ENCODE measurements at places on chromosomes 3 and 15.
A peak's percentile ranks its signal among the peaks of the same experiment; 100 is the strongest.

DNA sequence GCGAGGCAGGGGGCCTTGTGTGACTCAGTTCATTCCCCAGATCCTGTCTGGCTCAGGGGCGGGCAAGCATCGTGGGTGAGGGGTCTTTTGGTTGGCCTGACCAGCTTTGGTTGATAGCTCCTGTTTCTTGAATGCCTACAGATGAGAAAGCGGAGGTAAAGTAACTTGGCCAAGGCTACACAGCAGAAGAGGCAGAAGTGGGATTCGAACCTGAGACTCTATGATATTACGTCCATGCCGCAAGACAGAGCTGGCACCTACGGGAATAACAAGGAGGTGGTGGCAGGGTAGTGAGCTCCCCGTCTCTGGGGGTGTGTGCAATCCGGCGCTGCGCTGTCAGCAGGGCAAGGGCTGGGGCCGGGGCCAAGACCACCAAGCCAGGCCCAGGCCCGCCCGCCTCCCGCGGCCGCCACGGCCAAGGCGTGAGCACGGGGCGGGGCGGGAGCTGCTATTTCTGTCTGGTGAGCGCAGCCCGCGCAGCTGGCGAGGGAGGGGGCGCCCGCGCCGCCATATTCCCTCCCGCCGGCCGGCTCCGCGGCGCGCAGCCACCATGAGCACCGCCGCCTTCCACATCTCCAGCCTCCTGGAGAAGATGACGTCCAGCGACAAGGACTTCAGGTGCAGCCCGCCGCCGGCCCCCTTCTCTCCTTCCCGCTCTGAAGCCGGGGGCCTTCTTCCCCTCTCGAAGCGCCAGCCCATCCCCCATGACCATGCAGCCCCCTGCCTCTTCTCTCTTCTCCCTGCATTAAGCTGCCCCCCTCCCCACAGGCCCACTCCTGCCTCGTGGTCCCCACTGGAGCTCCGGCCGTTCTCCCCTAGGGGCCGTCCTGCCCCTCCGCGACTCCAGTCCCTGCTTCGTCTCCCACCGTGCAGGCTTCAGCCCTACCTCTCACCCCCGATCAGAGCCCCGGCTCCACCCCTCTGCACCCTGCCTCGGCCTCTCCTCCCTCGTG, at the start of gene CAND2:
CAND2 (plus strand) TSS at position 510 of the 953 bp plus-strand sequence; CDS start at position 551, 41 bp downstream.
- DNase-seq = peak; percentile 34

- DNase-seq = peak; percentile 98
Observed at GRCh38 chr15:101128221-101129015, 123.4 kb downstream of the CHSY1 start.

- DNase-seq = peak; percentile 20
Observed at GRCh38 chr15:69359722-69360121, 54.4 kb upstream of the KIF23 start.

DNA sequence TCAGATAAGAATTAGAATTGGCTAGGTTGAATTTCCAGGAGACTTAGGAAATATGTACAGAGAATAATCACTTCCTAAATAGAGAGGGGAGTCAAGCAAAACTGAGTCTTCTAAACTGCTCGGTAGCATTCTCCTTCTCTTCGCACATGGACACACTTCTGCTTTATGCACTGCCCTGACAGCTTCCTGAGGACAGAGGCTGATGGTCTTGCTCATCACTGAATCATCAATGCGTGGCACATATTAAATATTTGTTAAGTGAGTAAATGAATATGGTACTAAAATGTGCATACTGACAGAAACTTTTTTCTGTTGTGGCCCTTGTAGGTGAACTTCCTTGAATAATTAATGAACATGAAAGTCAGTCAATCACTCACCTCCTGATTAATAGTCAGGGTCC, 315.5 kb downstream of the FHIT start:
- peak; percentile 71 for DNase-seq

DNA sequence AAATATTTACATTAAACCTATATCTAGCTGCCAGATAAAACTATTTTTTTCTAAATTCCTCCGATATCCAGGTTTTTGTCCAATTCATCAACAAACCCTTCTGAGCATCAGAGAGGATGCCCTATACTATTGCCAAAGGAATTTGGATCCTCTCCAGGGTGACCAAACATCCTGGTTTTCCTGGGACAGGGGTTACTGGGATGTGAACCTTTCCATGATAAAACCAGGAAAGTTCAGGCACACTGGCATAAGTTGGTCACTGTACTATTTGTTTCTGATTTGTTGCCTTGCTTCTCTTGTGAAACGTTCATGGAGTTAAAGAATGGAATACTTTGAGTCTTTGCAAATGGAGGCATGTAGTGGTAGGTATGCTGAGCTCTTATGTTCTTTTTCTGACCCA, 63.5 kb downstream of the TLNRD1 start:
- no peak for DNase-seq

DNA sequence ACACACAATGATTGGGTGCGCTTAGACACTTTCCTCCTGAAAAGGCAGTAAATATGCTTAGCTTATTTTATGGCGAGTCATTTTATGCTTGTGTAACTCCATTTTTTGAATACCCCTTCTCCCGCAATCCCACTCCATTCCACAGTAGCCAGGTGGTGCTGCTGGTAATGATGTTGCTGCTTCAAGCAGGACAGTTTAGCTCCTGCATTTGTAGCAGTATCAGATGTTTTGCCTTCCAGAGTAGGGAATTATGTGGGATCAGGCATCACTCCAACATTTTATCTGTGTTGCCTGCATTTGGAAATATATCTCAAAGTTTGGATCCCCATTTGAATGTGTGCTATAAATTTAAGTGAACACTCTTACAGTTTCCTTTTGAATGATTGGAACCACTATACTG, 302.1 kb upstream of the SGO1 start:
- DNase-seq = no peak

DNA sequence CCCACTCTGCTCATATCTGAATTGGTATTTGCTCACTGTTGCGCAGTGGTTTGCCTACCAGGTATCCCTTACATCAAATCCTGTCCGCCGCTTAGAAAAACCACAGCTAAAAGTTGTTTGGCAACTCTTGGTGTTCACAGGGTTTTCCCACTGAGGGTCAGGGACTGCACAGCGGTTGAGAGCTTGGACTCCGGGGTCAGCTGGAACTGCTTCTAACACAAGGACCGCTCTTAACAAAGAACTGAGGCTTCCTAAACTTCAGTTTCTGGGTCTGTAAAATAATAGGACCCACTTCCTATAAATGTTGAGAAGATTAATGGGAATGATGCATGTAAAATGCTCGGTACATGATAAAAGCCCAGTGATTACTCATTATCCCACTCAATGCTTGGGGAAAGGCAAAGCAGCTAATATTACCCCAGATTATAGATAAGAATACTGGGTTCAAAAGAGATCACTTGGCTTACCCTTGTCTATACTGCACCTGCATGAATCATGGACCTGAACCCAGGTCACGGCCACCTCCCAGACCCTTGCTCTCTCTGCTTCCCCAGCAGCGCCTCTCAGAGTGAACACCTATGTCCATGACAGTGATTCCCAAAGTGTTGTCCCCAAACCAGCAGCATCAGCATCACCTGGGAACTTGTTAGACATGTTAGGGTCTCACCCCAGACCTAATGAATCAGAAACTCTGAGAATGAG, 36.1 kb downstream of the LIPC start:
- no peak for DNase-seq

GRCh38 chr15:32994810-32995424, 199.6 kb downstream of the FMN1 start:
- peak; percentile 63 for DNase-seq

GRCh38 chr15:80832686-80833085, 53.5 kb downstream of the CEMIP start:
- no peak for DNase-seq

GRCh38 chr3:35392187-35392586, 247.1 kb upstream of the ARPP21 start:
- DNase-seq = no peak

DNA sequence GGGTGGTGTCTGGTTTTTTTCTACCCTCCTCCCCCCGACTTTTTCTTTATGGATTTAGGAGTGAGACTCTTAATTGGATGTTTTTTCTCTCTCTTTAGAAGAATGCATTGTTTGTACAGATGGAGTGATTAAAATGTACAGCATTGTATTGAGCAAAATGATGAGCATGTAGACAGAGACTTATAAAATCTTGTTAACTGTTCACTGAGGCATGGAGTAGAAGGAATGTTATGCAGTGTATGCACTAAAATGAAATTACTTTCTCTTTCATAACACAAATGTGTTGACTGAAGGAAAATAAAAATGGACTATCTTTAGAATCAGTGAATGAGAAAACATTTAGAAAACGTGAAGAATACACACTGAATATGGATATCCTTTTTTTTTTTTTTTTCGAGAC, 39.8 kb downstream of the ZFAND6 start:
- DNase-seq = peak; percentile 14

DNA sequence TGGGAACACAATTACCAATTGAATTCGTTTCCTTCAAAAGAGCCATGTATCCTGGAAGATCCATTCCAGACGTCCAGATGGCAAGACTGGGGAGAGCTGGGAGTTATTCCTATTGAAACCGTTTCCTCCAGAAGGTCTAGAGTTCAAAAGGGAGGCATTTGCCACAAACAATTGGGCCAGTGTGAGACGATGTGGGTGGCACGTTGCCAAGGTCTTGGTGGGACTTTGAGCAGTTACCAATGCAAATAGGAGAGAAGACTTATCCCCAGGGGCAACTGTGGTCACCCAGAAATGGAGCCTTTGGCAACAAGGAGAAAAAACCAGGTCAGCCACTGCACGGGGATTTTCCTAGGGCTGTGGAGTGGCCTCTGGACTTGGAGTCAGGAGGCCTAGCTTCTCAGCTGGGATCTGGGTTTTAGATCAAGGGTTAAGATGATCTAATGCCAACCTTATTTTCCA, 29.6 kb upstream of the TLE3 start:
- DNase-seq = no peak

DNA sequence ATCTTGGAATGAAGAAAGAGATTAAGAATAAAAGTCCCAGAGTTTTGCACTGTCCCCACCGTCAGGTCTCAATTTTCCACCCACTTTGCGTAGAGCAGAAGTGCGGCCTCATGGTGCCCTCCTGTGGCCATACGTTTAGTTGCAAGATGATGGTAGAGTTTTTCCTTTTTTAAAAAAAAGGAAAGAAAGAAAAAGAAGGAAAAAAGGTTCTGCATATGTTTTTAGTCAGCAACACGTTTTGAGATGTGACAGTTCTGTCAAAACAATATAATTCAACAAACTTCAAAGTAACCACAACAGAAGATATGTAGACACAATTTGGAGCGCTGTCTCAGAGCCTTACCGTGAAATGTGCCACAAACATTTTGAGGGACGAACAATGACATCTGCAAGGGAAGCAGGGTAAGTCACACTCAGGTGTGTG, 24.6 kb downstream of the EBLN2 start:
- DNase-seq = peak; percentile 43

- DNase-seq = no peak
Observed at GRCh38 chr15:46297766-46298165, 662.9 kb downstream of the SQOR start.

All from AG10803 (cell line).